Mesendoderm (in vitro differentiated cells): ENCODE measurements at places on chromosomes 1 and 21.

DNA sequence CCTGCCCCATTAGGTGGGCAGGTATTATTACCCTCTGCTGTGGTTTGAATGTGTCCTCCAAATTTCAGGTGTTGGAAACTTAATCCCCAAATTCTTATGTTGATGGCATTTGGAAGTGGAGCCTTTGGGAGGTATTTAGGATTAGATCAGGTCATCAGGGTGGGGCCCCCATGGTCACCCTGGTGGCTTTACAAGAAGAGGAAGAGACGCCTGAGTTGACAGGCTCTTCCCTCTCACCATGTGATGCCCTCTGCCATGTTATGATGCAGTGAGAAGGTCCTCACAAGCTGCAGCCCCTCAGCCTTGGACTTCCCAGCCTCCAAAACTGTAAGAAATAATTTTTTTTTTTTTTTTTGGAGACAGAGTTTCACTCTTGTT is 8.8 kb upstream of the THEMIS2 start:
- no peak for DNase-seq

DNA sequence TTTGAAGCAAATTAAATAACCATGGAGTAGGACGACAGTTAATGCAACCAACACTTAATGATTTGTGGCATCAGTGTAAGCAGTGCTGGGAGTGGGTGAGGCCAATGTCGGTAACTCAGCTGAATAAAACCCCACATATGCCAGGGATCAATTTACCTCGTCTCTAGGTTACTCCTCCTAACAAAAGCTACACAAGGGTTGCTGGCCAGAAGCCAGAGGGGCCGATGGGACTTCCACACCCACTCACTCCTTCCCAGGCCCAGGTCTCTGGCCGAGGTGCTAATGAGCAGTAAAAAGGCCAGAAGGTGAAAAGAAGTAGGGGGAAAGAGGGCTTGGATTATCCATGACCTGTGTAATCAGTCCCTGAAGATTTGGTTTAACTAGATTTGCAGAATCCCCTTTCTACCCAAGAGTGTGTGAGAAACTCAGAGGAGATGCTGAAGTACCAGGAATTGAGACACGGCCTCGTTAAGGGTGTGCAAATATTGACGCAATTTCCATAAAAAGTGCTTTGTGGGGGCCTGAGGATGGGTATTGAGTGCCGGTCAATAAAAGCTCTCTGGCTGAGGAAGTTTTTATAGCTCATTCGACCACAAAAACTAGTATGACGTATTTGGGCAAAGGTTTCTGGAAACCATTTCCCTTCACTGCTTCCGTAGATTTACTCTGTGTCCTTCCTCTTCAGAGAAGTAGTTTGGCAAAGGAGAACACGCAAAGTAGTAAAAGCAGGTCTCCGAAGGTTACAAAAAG is 145.5 kb downstream of the TBX15 start:
- peak; percentile 78 for DNase-seq

GRCh38 chr1:19083081-19083480 is 126.6 kb upstream of the IFFO2 start:
- DNase-seq, result no peak

DNA sequence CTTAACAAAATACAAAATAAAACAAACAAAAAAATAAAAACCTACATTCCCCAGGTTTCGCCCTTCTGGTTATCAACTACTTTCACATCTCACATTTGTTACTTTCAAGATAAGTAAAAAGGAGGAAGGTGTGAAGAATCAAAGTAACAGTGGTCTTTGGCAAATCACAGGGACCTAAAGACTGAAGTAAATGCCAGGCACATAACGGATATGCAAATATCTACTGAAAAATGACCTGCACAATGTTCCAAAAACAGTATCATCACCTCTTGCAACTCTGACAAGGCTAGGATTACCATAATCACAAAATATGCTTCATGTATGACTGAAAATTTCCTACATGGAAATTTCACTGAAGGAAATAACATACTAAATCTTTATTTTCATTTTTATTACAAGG is 29.3 kb downstream of the COP1 start:
- DNase-seq, result peak; percentile 40

DNA sequence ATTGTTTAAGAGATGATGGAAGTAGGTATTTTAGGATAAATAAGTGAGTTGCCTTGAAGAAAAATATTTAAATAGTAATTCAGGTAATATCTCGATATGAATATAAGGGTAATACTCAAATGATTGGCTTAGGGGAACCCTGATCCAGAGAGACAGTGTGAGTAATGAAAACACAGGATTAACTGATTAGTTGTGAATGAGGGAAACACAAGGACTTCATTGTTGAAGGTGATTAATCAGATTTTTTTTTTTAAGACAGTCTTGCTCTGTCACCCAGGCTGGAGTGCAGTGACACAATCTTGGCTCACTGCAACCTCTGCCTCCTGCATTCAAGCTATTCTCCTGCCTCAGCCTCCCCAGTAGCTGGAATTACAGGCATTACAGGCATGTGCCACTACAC is 12.7 kb downstream of the SLC25A33 start:
- no peak for DNase-seq

GRCh38 chr1:208004851-208005250 is 93.9 kb upstream of the CD34 start:
- DNase-seq, result no peak

DNA sequence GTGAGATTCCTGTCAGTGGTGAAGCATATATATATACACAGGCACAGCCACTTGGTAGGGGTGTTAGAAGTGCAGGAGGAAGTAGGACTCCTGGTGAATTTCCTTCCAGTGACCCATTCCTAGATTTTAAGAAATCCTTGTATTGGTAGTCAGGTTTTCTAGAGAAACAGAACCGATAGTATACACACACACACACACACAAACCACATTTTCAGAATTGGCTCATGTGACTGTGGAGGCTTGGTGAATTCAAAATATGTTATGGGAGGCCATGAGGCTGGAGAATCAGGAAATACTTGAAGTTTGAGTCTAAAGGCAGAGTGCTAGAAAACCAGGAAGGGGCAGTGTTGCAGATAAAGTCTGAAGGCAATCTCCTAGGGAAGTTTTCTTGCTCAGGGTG is 114.2 kb downstream of the FCRL5 start:
- no peak for DNase-seq

DNA sequence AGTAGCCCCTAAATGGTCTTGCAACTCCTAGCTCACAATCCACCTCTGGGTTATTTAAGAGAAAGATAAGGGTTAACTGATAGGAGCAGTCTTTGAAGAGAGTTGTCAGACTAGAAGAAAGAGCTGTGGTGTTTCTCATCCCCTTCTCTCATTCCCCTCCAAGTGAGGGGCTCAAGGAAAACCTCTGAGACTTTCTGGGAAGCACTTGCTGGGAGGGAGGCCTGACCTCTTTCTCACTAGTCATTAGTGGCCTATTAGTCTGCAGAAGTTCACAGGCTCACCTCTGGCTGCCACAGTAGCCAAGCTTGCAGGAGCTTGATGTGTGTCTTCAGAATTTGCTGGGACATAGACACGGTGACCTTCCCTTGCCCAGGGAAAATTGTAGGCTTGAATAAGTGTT is 6.2 kb upstream of the GPR89A start:
- peak; percentile 73 for DNase-seq

- no peak for DNase-seq
Observed at GRCh38 chr1:225933072-225933471, 7.9 kb downstream of the LEFTY2 start.

DNA sequence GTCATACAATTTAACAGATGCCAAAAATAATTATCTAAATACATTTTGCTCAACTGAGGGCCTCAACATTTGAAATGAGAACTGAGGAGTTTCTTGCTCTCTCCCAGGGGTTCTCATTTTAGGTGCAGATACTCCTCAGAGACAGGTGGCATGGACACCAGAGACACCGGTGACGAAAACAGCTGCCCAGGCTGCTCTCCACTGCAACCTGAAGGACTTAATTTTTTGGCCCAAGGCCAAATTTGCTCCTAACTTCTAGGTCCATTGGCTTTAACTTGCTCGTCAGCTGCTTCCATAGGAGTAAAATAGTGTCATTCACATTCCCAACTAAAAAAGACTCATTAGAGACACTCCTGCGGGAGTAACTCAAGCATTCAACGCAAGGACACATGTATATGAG is 87.0 kb downstream of the NRIP1 start:
- DNase-seq, result no peak

- DNase-seq, result no peak
Observed at GRCh38 chr1:19138958-19139581, 71.0 kb downstream of the UBR4 start.

DNA sequence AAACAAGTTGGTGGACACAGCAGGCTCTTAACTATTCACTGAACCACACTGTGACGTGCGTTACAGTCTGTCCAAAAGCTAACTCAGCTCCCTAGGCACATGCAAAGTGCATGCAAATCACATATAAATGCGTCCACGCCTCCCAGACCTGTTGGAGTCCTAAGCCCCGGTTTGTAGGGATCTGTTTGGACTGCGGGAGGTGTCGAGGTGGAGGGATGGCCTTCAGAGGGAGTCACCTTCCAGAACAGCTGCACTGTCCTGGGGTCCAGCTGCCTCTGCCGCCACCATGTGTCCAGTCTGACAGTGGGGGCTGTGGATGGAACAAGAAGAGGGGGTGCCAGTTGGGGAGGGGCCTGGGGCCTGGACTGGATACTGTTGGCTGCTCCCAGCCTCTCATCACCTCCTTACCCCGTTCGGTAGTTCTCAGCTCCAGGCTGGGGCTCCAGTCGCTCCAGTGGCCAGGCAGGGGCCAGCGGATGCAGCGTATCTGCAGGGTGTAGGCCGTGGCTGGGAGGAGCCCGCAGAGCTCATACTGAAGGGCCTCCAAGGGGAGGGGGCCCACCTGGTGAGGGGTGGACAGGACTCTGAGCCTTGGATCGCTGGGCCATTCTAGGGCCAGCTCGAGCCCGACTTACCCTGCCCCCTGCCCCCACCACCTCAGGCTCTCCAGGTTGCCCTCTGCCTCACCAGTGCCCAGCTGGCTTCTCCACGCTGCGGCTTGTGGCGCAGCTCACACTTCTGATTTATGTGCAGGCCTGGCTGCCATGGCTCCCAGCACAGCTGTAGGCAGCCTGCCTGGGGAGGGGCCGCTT is 7.9 kb upstream of the MRPS15 start:
- no peak for DNase-seq

- no peak for DNase-seq
Observed at GRCh38 chr1:67803380-67804279, 29.6 kb downstream of the GNG12 start.

DNA sequence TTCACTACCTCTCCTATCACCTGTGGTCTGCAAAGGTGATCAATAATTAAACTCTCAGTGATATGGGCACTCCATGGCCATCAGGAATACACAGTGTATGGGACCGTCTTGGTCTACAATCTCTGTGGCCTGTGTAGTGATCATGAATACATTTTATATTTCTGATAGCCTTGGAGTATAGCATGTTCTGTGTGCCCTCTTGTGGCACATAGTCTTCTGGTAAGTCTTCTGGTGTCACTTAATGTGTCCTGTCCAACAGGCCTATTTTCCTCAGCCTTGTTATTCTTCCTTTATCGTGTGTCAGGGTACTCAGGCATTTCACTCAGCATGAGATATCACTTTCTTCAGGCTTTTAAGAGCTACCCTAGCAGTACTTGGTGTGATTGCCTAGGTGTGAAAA is 393.6 kb downstream of the AGBL4 start:
- no peak for DNase-seq

- DNase-seq, result peak; percentile 87
Observed at GRCh38 chr1:170562646-170563338, 30.8 kb downstream of the GORAB start.

DNA sequence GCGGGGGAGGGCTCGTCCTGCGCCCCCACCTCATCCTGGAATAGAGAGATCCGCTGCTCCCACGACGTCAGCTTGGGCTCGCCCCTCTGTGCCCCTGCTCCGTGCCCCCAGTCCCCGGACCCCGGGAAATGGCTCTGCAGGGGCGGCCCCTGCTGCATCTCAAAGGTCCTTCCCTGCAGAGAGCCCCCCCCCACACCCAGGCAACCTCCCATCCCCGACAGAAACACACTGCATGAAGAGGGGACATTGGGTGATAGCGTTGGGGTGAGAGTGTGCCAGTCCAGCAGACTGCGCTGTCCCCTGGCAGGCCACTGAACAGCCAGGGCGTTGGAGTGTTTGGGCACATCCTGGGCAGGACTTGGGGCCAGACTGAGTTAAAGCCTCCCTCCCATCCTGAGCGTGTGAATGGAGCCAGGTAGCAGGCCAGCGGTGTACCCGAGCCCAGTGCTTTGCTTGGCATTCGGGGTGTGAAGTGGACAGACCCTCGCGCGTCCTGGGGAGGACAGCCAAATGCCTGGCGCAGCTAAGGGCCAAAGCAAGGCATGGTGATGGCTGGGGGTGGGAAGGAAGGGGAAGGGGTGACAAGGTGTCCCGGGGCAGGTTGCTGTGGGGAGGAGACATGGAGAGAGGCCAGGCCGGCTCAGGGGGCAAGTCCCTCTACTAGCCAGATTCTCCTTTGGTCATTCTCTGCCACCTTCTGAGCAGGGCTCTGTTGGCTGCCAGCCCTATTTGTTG is 633 bp upstream of the ETNK2 start:
- no peak for DNase-seq
